ENCODE measurements at places on chromosomes 5 and 9.

DNA sequence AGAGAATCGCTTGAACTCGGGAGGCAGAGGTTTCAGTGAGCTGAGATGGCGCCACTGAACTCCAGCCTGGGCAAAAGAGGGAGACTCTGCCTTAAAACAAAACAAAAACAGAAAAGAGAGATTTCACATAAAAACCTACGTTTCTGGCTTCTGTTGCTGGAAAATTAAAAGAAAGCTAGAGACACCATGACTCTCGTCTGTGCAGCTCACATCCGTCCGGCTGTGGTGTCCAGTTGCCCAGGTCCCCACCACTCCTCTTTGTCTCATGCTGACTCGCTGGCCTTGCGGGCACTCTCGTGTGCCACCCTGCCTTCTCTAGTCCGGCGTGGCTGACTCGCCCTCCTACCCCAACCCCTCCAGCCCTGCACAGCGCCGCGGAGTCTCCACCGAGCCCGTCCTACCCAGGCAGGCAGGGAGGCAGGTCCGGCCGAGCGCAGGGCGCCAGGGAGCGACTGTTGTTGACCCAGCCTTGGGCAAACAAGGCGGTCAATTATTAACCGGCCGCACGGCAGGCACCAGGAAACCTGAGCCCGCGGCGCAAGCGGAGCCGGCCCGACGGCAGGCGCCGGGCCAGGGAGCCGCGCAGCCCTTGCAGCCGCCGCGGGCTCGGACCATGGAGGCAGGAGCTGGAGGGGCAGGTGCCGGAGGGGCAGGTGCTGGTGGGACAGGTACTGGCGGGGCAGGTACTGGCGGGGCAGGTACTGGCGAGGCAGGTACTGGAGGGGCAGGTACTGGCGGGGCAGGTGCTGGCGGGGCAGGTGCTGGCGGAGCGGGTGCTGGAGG lies at the start of gene PRRT1B:
PRRT1B (plus strand) TSS at position 521 of the 783 bp plus-strand sequence; CDS start at position 614, 93 bp downstream.
- no peak for DNase-seq

GRCh38 chr5:52010454-52010853 lies 627.2 kb downstream of the ISL1 start:
- no peak for DNase-seq

- DNase-seq: no peak
These were observed 7.4 kb downstream of the OTULINL start for GRCh38 chr5:14588758-14589543.

DNA sequence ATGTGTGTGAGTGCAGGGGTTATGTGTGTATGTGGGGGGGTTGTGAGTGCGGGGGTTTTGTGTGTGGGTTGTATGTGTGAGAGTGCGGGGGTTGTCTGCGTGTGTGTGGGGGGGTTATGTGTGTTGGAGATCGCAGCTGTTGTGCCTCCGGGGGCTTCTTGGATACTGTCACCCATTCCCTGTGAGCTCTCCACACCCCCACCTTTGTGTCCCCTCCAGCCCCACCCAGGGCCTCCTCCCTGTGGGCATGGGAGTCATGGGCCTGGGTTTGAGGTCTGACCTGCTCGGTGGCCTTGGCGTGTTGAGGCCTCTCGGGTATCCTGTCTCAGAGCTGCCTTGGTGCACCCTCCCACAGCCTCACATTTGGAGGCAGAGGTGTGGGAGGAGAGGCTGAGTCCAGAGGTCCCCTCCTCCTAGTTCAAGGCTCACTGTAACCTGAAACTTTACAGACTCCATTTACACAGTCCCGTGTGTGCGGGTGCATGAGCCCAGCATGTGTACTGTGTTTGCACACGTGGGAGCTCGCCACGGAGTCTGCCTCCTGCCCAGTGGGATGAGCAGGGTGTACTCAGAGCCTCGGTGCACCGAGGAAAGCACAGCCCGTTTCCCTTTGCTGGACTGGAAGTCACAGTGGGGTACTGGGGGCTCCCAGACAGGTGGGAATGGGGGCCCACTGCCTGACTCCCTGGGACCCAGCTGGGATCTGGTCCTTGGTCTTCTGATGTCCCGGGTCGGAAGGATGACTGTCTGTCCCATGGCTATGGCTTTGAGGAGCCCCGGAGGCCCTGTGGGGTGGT lies 43.4 kb downstream of the RXRA start:
- DNase-seq: no peak

DNA sequence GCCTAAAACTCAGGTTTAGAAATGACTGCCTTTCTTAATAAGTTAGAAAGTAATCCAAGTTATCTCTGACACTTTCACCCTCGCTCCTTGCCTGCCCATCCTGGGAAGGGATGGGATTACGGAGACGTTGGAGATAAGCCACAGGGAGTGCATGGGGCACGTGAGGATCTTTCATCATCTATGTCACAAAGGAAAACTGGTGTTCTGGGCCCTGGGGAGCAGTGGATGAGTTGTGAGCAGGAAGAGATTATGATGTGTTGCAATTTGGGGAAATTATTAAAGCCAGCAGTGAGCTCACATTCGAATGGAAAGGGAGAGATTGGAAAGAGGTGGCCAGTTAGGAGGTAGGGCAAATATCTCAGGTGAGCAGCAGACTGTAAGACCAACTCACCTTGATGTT lies 12.8 kb downstream of the AFAP1L1 start:
- DNase-seq: no peak

DNA sequence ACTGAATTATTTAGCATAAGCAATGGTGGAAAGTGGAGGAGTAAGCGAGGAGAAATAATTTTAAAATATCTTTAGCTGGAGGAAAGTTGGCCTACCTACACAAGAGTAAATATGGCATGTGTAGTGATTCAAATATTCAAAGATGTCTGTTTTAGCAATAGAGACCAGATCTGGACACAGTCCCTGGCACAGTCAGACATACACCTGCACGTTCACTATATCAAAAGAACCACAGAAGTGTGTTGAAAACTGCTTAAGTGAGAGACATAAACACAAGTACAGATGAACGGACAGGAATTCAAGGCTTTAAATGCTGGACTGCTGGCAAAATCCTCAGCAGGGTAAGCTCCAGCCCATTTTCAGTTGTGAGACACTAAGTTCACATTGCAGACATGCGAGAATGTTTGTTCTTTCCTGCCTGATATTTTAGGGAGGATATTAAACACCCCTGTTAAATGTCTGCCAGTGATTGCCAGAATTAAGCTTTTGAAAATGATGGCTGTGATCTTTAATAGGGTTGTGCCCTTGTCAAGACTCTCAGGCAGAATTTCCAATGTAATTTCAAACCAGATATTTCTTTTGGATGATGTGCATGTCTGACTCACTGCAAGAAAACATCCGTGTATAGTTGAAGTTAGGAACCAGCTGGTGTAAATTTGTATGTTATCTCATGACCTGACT lies 810.6 kb downstream of the TLE4 start:
- no peak for DNase-seq

DNA sequence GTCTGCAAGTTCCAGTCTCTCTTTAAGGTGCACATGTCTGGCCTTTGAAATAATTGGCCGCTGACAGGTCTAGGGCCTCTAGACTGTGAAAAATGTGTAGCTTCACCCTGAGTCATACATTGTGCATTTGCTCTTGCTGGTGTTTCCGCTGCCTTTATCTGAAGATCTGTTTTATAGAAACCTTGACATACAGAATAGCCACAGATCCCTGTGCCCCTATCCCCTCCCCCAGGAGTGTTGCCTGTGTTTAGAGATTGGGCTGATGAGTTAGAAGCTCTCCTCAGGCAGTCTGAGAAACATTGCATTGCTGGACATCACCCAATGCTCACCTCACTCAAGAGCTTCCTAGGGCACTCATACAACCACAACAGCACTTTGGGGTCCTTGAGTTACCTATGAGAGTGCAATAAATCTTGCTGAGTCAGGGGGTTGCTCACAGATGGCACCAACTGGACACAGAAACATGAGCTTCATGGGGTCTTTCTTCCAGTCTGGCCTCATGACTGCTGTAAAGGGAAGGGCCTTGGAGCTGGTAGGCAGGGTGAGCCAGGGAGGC lies 3.8 kb upstream of the ZNF782 start:
- no peak for DNase-seq

DNA sequence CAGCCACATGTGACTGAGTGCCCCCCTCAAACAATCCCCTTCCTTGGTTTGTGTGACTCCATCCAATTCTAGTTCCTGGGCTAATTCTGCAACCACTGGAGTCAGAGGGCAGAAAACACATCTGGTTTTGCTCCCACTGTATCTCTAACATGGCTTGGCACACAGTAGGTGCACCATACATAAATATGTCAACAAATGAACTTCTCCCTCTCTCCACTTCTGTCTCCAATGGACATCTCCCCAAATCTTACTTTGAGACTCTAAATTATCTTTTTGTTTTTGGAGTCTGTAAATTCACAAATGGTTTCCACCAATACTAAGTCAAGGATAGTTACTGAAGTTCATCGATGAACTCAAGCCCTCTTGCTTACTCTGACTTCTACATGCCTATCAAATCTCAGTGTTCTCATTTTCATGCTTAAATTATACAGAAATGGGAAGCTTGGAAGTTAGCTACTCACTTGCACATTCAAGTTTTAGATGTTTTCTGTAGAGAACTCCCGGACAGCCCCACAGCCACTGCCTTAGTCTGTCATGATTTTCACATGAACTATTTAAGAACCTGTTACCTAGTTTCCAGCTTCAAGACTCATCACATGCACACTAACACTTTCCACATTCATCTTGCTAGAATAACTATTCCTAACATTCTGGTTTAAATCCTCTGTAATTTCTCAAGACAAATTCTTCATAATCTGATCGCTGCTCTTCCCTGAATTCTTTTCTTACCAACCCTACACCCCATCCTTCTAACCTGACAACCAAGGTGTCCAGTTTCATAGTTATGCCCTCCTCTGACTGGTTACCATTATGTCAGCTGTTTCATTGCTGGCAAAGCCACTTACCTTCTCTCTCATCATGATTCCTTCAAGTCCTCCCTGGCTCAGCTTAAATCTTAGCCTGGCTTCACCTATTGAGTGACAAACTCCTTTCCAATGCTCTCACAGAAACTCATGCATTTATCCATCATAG lies 6.0 kb downstream of the RPL37 start:
- DNase-seq: no peak

GRCh38 chr9:5575000-5575399 lies 53.9 kb upstream of the RIC1 start:
- DNase-seq: no peak

- DNase-seq: no peak
These were observed 1254.5 kb upstream of the NUDT12 start for GRCh38 chr5:104817127-104817526.

DNA sequence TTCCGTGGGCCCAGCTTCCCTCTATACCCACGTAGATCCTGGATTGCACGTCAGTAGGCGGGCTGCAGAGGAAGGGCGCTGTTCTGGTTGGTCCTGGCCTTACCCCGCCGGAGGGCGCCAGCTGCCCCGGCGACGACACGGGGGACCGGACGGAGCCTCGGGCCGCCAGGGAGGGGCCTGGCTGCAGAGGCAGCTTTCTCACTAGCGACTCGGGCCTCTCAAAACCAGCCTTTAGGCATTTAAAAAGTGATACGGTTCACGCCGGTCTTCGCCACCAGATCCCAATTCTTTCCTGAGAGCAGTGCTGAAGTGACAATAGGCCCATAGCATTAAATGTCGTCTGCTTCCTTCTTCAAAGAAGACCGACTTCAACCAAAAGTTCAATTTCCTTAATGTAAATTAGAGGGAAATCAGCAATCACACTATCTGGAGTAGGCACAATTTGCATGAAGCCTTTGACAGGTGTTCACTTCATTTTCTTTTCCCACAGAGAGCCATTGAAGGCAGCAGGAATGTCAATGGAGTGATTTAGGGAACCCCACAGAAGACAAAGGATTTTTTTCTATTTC lies 17.6 kb upstream of the UBE2D2 start:
- DNase-seq: peak; percentile 89

- DNase-seq: no peak
These were observed 46.6 kb downstream of the ATG10 start for GRCh38 chr5:82018462-82018861.

DNA sequence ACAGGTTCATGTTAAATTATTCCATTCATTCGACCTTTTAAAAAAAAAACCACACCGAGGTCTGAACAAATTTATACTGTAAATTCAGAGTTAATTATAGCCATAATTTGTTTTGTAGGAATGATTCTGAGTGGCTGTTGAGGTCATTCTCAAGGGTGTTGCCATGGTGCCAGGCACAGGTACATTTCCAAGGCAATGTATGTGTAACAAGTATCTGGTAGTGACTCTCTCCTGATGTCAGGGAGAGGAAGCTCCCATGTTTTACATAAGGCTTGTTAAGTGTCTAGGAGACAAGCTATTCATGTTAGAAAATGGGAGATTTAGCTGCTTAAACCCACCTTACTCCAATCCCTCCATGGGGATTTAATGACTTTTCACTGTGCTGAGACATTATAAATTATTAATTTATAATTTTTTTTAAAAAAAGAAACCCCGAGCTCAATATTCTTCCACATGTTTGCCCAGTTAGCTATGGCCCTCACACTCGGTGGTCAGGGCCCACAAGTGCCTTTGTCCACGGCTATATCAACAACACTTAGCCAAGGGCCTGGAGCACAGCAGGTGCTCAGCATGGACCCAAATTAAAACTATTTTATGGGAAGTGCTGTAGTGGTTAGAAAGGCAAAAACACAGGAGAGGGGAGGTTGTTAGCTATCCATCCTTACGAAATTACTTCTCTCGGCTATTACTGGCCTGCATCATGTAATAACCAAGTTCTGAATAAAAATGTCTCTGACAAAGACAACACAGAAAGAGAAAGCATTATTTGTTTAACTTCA lies 154.6 kb upstream of the GNA14 start:
- no peak for DNase-seq

DNA sequence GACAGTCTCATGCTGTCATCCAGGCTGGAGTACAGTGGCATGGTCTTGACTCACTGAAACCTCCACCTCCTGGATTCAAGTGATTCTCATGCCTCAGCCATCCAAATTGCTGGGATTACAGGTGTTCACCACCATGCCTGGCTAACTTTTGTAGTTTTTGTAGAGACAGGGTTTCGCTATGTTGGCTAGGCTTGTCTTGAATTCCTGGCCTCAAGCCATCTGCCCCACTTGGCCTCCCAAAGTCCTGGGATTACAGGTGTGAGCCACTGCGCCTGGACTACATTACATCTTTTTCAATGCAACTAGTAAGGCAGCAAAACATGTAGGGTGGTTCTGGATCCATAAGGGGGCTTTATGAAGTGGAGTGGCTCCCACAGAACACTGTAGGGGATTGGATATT lies 29.6 kb upstream of the RASGEF1C start:
- no peak for DNase-seq

DNA sequence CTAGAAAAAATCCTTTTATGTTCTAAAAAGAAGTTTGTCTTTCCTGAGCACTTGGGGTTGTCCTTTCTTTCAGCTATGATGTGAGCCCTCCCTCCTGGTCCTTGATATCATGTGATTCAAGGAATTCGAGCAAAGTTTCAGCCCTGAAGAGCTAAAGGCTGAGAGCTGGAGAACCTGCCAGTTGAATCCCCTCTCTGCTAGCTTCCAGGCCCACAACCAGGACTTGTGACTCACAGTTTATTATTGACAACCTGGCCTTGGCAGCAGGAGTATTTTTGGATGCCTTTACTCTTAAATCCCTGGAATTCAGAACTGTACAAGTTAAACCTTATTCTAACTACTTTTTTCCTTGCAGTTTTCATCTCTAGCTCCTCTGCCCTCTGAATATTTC lies 182.8 kb downstream of the SPOCK1 start:
- no peak for DNase-seq
